ENCODE measurements at places on chromosomes 3 and 15. TPM values are rescaled to one million over a fixed set of nuclear protein-coding genes. Genes with fewer than 3 reads are reported as not detected.

C2CD4A gene
- total RNA-seq: not detected

WDR93 gene
- 0.06 TPM for total RNA-seq

SLC51A gene
- not detected for total RNA-seq

EPHB1 gene
- total RNA-seq: 0.56 TPM

TTC21A gene
- total RNA-seq: 2.7 TPM

LTK gene
- 2.6 TPM for total RNA-seq

TAGLN3 gene
- 1.6 TPM for total RNA-seq

CPEB1 gene
- 1.9 TPM for total RNA-seq

ZIC1 gene
- total RNA-seq: not detected

ZPLD1 gene
- 0.18 TPM for total RNA-seq

DNA sequence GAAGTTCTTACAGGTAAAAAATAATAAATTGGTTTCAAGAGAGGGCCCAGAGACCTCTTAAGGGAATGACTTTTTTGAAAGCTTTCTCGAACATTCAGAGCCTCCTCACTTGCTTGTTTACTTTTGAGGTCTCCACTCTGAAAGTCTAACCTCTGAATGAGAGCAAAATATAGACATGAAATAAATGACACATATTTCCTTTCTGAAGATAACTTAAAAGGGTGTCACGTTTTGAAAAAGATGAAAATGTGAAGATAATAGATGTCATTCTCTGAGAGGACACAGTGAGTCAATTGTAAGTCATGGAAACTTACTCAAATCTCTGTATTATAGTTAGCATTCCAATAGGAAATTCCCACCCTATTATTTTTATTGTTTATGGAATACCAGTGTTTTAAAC is 44.6 kb downstream of the HACD2 start:
- no peak for DNase-seq

- no peak for DNase-seq
Measured at GRCh38 chr3:156718622-156719306, 44.4 kb downstream of the TIPARP start.

DNA sequence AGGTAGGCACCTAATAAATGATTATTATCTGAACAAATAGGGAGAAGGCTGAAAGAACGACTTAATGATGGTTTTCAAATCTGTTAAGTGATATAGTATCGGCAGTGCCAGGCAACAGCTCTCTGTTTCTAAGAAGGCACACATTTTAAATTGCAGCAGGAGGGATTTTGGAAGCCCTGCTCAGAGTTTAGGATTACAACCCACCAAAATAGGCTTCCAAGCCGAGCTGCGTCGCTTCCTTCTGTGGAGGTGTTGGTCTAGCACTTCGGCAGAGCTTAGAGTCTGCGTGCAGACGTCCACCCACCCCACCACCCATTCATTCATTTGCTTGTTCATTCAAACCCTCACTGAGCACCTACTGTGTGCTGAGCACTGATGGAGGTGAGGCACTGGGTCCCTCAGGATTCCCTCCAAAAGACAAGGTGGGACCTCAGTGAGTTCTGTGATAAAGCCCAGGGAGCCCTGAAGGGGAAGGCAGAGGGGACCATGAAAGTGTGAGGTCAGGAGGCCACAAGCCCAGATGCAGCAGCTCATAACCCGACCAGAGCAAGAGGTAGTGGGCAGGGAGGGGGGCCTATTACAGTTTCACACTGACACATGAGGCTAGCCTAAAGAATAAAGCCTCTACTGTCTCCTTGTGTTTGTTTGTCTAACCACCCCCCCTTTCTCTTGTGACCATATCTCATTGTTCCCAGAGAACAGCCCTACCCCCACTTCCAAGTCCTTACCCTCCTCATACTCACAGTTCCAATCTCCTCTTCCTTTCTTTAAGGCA is 8.9 kb downstream of the ADCY5 start:
- DNase-seq: no peak

DNA sequence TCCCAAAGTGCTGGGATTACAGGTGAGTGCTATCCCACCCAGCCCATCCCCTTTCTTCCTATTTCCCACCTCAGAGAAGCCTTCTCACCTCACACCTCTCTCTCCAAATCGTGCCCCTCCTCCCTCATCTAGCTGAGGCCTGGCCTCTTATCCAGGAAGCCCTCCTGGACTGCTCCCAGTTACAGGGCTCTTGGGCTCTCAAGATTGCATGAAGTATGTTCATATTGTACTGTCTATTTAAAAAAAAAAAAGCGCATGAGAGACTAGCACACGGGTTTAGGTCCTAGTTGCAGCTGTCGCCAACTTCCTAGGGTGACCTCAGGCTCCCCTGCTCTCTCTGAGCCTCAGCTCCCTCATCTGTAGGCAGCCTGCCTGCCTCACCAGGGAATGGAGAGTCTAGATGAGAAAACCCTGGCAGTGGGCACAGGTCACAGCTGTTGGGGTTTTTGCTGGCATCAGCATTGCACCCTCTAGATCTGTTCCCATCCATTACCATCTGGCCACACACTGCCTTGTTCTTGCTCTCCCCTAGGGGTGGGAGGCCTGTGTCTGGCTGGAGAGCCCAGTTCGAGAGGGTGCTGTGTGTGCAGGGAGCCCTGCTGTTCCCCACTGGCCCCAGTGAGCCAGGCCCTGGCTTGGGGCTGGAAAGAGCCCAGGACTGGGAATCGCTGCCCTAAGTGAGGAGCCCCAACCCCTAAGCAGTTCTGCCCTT is 24.2 kb upstream of the C15orf39 start:
- no peak for DNase-seq

GRCh38 chr3:147411815-147412241 is 2.7 kb downstream of the ZIC1 start:
- no peak for DNase-seq

DNA sequence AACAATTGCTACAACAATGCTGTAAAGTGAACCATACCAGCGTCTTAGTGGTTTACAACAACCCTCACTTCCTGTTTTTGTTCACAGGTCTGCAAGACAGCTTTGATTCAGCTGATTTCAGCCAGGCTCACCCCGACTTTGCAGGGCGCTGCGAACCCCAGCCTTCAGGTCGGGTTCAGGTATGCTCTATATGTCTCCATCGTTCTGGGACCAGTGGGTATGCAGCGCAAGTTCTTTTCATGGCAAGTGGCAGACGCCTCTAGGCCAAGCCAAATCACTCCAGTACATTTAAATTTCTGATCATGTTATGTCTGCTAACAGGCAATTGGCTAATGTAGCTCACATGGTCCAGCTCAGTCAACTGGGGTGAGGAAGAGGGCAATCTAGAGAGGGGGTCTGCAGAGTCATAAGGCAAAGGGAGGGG is 52.4 kb upstream of the RGMA start:
- DNase-seq: no peak

DNA sequence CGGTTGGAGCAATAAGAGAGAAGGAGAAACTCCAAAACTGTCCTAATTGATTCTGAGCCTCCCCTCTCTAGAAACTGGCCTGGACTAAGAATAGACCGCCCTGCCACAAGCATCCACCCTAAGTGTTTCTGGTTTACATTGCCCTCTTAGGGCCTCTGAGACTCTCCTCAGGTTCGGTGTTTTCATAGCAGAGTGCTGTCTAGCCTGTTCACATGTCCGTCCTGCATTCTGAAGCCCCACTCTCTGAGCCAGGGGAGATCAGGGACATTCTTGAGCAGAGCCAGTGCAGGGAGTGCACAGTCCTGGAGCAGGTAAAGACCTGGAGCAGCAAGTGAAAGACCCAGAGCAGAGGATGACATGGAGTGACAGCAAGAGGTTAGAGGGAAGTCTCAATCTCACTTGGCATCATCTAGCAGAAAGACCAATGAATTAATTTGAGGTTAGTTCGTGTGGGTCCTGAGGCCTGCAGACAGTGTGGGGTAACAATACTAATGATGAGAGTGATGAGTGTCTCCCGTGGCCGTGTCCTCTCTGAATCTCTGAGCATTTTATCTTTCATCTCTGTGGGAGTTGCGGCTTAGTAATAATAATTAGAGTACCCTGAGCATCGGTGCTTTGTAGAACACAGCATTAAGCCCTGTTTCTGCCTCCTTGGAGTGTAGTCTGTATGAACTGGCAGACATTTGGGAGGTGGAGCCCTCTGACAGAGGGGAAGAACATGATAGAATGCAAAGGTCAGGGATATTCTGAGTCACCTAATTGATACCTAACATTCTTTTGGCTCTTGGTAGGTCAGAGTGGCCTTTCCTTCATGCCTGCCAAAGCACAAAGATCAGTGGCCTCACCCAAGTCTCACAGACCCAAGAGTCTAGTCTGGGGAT is 24.6 kb downstream of the MAPKBP1 start:
- DNase-seq: peak; percentile 84

GRCh38 chr15:58546635-58547627 is 115.1 kb downstream of the LIPC start:
- peak; percentile 11 for DNase-seq

GRCh38 chr3:150220799-150221198 is 187.3 kb upstream of the TSC22D2 start:
- no peak for DNase-seq

DNA sequence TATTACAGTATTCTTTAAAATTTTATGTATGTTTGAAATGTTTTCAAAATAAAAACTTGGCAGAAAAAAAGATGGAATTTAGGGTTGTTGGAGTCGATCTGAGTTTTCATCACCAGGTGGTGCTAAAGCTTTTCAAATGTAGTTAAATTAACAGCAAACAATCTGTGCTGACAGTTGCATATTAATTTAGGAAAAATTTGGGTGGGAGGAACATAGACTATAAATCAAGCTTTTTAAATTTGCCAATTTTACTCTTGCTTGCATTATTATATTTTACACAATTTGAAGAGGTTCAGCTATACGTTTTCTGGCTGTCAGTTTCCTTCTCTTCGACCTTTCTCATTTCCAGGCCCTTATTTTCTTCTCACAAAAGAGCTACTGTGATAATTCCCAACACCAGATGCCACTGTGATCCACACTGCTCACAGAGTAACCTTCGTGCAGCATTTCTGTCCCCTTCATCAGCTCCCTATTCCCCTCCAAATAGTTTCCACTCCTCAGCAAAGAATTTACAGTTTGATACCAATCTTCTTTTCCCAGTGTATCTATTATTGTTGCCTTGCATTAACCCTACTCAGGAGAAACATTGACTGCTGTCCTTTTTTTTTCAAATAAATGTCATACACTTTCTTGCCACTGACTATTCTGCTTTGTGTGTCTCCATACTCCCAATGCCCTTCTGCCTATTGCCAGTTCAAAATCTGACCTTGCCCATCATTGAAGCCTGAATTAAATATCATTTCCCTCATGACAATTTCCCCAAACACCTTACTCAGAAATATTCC is 53.4 kb upstream of the EIF5A2 start:
- DNase-seq: peak; percentile 46

GRCh38 chr3:180747805-180748361 is 68.6 kb upstream of the CCDC39 start:
- no peak for DNase-seq

- no peak for DNase-seq
Measured at GRCh38 chr3:70580021-70580420, 267.6 kb upstream of the MDFIC2 start.

DNA sequence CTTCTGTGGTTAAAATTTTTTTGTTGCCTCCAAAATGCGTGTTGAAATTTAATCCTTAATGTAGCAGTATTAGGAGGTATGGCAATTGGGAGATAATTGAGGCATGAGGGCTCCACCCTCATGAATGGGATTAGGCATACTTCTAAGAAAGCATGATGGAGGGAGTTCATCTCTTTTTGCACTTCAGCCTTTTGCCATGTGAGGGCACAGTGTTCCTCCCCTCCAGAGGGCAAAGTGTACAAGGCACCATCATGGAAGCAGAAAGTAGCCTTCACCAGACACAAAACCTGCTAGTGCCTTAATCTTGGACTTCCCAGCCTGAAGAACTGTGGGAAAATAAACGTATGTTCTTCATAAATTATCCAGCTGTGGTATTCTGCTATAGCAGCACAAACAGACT is 429.5 kb downstream of the ZIC1 start:
- peak; percentile 44 for DNase-seq

DNA sequence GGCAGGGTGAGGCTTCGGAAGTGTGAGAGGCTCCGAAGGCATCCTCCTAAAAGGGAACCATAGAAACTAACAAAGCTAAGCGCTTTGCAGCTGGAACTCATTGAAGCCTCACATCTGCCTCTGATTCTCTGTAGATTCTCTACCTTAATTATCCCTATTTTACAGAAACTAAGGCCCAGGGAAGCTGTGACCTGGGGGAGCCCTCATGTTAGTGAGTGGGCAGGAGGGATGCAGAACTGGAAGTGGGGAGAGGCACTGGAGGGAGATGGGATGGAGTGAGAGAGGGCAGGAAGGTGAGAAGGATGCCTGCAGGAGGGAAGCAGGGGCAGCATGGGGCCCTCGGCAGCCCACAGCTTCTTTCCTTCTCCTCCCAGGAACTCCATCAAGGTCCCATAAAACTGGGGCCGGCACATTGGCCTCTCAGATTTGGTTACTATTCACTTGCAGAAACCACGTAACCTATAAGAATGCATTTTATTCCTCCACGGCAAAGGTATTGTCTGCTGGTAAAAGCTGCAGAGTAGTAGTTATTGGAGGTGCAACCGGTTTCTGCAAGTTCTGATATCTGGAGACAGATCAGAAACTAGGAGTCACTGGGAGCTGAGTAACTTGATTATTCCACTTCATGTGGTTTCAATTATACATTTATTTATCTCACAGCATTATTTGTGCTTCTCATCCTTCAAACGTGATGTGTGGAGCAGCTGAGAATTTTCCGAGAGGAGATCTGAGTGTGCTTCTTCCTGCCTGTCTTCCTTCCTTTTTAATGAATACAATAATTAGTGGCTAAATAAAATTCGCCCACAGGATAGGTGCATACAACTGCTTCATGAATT is 24.0 kb upstream of the CHCHD6 start:
- DNase-seq: no peak

DNA sequence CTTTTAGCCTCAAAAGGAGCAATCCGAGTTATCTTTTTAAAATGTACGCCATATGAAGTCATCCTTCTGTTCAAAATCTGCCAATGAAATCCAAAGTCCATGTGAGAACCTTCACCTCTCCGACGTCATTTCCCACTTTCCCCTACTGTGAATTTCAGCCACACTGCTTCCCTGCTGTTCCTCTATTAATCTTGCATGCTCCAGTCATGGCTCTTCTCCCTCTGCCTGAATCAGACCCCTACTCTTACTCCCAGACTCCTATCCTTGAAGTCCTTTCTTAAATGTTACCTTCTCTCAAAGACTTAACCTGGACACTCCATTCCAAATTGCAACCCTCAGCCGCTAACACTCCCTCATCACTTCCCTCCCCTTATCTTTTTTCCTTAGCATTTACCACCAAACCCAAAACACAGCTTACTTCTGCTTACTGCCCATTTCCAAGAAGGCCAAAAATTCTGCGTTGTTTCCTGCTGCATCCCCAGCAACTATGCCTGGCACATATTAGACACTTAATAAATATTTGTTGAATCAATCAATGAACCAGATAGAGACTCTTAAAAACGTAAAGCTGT is 1.2 kb downstream of the NKIRAS1 start:
- DNase-seq: peak; percentile 61

GRCh38 chr3:87414271-87414670 is 137.9 kb upstream of the POU1F1 start:
- DNase-seq: no peak

All from cardiac muscle cell (in vitro differentiated cells and primary cell).